ENCODE measurements at places on chromosomes 16 and 17. TPM values are rescaled to one million over a fixed set of nuclear protein-coding genes. Genes with fewer than 3 reads are reported as not detected.

GRCh38 chr17:14557480-14557879 lies 256.6 kb downstream of the HS3ST3B1 start:
- H3K27me3 ChIP-seq: peaks cover 3% of the 10 kb centered on the region
- DNase-seq: no peak
- H3K36me3 ChIP-seq: no peaks in the 10 kb centered on the region
- no peak overlapping the region for H3K27ac ChIP-seq

DNA sequence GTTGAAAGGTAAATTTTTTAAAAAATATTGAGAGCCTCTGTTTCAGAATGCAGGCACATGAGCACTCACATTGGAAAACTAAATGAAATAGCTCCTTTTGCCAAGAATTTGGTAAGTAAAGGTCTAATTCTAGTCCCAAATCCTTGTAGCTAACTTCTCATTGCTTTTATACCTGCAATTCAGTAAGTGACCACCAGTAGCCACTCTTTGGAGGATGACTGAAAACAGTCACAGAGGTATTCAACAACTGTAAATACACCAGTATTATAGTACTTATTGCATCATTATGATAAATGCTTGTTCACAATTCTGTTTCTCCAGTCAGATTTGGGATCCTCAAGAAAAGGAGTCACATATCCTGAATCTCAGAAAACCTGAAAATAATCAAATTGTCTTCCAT lies 562.4 kb upstream of the CDH11 start:
- no peak for DNase-seq
- H3K36me3 ChIP-seq: no peaks in the 10 kb centered on the region
- H3K27ac ChIP-seq: no peak overlapping the region
- H3K4me1 ChIP-seq: no peaks in the 10 kb centered on the region
- H3K4me3 ChIP-seq: no peak overlapping the region

The PLA2G10 gene
- not detected for total RNA-seq

The FAM171A2 gene
- total RNA-seq: 0.29 TPM

The ATXN1L gene
- 20.6 TPM for total RNA-seq

The FOXN1 gene
- total RNA-seq: not detected
